ENCODE measurements at places on chromosomes 2 and 18. TPM values are rescaled to one million over a fixed set of nuclear protein-coding genes. Genes with fewer than 3 reads are reported as not detected.

Gene ALPP
- total RNA-seq = not detected

Gene UPP2
- total RNA-seq = not detected

Gene THSD7B
- total RNA-seq = under 0.01 TPM

Gene SDC1
- 741 TPM for total RNA-seq

Gene AFF3
- total RNA-seq = not detected

Gene SLC4A3
- total RNA-seq = 6.9 TPM

Gene LYPD1
- 0.14 TPM for total RNA-seq
